RKO (cell line): ENCODE measurements at places on chromosomes 6 and 20.

GRCh38 chr6:129967427-129967826 is 51.0 kb upstream of the L3MBTL3 start:
- no peak for DNase-seq

DNA sequence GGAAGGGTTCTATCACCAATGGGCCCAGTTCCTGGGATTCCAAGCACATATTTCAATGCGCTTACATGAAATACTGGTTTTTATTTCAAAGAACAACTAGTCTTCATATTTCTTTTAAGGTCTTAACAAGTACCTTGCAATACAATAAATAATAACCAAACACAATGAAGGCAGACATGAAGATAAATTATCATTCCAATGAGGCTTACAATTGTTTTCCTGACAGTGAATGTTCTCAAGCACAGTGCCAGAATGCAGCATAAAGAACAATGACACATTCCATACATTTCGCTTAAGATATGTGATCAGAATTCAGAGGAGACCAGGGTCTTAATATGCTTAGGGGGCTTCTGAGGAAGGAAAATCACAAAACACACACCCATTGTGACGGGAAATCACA is 26.3 kb downstream of the RAMACL start:
- DNase-seq: no peak

GRCh38 chr6:113994934-113995342 is 24.0 kb upstream of the HDAC2 start:
- peak; percentile 81 for DNase-seq

GRCh38 chr6:169370666-169371343 is 117.2 kb upstream of the THBS2 start:
- no peak for DNase-seq

DNA sequence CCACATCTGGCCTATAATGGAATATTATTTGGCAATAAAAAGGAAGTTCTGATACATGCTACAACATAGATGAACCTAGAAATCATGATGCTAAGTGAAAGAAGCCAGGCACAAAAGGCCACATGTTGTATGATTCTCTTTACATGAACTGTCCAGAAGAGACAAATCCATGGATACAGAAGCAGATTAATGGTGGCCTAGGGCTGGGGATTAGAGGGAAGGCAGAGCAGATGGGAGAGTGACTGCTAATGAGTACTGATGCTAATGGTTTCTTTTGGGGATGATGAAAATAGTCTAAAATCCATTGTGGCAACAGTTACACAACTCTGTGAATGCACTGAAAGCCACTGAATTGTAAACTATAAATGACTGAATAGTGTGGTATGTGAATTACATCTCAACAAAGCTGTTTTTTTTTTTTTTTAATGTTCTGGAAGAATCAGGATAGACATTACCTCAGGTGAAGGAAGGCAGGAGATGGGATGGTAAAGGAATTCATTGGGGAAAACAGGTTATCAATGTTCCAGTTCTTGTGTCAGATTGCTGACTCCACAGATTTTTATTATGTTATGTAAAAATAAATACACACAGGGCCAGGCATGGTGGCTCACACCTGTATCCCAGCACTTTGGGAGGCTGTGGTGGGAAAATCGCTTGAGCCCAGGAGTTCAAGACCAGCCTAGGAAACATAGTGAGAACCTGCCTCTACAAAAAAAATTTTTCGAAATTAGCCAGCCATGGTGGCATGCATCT is 8.9 kb upstream of the SOX12 start:
- DNase-seq: no peak

DNA sequence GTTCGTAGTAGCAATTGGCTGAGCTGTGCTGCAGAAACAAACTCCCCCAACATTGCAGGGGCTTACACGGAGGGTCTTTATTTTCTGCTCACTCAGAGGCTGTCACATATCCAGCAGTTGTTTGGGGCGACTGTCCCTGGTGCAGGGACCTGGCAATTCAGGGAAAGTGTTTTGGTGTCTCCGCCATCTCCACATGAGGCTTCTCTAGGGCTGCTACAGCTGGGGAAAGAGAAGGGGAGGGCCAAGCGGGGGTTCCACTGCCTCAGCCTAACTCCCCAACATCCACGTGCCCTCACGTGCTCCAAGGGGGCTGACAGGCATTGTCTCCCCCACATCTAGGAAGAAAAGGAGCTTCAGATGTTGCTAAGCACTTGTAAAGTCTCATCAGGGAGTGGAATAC is 61.3 kb upstream of the NXT1 start:
- DNase-seq: no peak

GRCh38 chr20:38197217-38197616 is 32.1 kb upstream of the TGM2 start:
- no peak for DNase-seq

- DNase-seq: no peak
These were observed 172.3 kb downstream of the TRIM27 start for GRCh38 chr6:28751514-28751913.

DNA sequence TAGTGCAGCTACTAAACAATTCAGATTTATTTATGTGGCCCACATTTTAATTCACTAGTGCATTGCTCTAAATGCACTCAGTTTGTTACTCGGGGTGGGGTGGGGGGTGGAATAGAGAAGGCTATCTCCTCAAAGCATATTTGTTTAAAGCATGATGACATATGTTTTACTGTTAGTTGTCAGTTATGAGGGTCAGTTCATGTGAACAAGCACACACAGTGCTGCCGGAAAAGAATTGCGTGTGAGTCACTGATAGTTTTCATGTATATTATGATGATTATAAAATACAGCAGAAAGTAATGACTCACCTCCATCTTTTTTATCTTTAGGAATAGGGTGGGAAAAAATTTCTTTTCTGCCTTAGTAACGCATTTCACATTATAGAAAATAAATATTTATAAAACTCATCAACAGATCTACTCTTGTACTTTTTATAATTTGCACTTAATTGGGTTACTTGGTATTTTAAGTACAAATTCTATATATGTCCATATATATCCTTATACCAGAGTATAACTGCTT is 42.2 kb upstream of the STXBP5 start:
- DNase-seq: peak; percentile 16

DNA sequence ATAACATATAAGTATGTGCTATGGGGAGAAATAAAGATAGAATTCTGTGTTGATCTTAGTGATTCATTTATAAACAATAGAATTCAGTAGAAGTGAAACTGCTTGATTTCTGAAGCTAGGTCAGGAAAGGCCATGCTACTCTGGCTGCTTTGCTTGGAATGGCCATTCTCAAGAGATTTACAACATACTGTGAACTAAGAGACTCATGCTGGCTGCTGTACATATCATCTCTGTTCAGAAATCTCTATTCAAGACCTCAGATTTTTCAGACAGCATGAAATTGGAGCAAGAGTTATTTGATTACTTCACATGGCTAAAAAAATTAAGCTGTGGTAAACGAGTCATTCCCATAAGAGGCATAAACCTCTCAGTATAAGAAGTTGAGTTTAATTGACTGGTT is 662.6 kb downstream of the BCKDHB start:
- DNase-seq: no peak

DNA sequence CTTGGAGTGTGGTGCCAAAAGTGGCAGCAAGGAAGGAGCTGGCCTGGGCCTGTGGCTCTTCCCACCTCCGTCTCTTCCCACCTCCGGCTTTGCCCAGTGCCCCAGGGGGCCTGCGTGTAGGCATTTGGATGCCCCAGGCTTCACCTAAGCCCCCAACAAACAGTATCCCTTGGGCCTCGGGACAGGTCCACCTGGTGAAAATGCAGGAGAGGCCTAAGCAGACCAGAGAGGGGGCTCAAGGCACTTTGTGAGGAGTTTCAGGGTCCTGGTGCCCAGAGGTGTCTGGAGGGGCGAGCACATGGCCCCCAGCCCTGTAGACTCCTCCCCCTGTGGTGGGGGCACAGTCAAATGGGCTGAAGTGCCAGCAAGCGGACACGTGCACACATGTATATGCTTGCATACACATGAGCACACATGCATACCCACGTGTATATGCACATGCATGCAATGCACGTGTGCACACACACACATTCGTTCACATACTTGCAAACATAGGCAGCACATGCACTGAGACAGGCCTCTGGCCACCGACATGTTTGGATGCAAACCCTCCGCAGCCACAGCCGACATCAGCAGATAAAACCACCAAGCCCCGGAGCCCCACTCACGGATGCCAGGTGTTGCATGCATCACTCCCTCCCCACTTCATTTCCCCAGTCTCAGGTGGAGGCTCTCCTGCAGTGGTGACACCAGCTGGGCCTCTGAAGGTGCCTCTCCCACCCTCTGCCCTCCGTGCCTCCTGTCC is 124.5 kb downstream of the TAF4 start:
- no peak for DNase-seq

DNA sequence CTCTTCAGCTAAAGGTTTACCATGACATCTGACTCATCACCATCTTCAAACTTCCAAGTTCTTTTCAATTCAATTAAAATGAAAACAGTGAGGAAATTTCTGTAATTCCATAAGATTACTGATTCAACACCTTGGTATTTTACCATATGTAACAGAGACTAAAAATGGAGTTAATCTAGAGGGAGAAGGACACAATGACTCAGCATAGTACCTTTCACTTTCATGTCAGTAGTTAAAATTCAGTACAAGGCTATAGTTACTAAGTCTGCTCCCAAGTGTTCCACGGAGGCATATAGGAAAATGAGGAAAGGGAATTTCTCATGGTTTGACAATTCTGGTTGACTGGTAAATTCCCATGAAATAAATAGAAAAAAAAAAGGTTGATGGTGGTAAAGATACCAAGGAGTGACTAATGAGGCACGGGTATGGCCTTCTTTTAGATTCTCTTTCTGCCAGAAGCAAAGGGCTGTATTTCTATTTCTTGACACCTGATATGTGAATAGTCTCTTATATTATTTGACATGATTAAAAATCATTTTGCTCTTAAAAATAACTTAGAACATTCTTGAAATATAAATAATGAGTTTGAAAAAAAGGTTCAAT is 526.7 kb upstream of the ADGRB3 start:
- DNase-seq: peak; percentile 4
